RKO (cell line): ENCODE measurements at places on chromosomes 3 and 15.

DNA sequence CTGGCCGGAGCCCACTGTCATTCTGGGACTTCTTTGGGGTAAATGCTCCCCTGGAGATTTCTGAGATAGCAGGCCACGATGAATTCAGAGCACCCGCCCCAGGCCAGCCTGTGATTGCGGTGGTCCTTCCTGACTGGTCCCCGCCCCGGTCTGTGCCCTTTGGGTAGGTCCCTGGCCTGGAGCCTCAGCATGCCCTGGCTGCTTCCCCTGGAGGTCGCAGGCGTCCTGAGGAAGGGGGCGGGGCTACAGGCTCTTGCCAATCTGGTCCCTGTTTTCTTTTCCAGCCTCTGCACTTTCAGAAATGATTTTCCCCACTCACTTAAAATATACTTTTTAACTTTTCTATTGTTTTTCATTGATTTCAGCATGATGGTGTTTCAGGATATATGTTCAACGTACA is 250.2 kb upstream of the ATP10A start:
- DNase-seq, result no peak

DNA sequence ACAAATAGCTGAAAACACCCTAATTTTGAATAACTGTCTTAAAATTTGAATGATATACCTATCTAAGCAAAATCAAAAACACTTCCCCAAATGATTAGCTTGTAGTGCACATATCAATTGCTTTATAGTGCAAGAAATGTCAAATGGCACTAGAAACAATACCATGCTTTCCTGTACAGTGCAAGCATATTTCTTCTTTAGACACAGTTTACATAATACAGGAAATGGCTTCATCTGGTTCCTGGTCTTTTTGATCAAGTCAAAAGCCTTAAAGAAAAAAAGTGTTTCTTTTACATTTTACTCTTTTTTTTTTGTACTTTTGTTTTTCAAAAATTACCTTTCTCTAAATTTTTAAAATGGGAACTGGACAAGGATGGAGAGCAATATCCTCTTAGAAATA is 352.1 kb downstream of the MECOM start:
- no peak for DNase-seq

DNA sequence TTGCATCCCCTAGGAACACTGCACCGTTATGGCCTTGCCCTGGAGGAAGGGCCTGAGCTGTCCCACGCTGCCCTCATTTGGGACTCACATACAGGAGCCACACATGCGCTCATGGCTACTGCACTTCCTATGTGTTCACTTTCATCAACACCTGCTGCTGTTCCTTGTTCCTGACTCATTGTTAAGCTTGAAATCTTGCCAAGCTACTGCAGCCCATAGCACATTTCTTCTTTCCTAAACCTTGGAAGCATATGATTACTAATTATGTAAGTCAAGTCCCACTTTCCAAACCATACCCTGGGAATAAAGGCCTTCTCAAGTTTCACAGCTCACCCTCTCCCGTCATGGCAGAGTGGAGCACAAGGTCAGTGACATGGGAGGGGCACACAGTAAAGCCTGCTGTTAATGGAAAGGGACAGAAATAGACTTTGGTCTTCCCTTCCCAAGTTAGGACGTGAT is 307.9 kb downstream of the CLSTN2 start:
- no peak for DNase-seq

DNA sequence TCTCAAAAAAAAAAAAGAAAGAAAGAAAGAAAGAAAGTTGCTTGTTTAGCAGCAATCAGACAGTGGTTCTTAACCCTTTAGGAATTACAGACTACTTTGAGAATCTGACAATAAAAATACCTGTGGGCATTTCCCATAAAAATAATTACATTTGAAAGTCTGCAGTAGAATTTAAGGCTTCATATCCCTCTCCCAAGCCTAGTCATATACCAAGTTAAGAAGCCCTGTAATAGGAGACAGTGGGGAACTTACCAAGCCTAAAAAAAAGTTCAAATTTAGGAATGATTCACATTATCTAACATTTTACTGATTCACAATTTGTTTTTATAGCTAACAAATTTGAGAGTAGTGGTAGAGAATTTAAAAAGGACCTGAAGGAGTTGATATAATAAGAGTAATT is 47.5 kb downstream of the LRRFIP2 start:
- DNase-seq, result no peak

DNA sequence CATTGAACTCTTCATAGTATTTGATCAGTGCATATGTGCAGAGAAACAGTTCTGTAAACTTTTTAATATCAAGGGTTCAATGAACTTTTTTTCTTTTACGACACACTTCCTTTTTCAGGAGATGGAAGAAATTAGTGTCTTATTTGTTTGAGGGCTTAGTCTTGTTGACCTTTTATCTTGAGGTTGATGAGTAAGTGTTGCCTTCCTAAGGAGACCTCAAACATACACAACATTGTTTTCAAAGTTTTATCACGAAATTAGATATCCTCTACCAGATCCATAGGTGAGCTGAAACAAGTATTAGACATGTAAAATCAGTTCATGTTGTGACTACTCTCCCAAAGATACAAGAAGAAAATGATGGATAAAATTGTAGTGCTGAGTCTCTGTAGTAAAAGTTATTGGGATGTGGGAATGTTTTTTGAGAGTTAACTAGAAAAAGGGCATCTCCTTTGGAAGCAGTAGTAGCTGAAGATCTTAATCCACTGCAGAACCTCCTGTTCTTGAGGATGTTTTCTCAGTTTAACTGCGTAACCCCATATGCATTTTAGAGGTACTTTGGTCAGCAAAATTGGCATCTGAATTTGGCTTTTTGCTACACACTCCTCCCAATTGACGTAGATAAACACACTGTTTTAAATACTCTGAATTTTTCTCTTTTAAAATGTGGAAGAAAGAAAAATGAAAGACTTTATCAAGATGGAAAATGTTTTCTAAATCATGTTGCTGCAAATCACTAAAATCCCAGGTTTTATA is 116.8 kb downstream of the GALK2 start:
- DNase-seq, result no peak

DNA sequence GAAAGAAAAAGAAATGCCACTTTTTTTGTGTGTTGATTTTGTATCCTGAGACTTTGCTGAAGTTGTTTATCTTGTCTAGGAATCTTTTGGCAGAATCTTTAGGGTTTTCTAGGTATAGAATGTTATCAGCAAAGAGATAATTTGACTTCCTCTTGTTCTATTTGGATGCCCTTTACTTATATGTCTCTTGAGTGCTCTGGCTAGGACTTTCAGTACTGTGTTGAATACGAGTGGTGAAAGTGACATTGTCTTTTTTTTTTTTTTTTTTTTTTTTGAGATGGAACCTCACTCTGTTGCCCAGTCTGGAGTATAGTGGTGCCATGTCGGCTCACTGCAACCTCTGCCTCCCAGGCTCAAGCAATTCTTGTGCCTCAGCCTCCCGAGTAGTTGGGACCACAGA is 64.7 kb upstream of the NPHP3 start:
- DNase-seq, result no peak

DNA sequence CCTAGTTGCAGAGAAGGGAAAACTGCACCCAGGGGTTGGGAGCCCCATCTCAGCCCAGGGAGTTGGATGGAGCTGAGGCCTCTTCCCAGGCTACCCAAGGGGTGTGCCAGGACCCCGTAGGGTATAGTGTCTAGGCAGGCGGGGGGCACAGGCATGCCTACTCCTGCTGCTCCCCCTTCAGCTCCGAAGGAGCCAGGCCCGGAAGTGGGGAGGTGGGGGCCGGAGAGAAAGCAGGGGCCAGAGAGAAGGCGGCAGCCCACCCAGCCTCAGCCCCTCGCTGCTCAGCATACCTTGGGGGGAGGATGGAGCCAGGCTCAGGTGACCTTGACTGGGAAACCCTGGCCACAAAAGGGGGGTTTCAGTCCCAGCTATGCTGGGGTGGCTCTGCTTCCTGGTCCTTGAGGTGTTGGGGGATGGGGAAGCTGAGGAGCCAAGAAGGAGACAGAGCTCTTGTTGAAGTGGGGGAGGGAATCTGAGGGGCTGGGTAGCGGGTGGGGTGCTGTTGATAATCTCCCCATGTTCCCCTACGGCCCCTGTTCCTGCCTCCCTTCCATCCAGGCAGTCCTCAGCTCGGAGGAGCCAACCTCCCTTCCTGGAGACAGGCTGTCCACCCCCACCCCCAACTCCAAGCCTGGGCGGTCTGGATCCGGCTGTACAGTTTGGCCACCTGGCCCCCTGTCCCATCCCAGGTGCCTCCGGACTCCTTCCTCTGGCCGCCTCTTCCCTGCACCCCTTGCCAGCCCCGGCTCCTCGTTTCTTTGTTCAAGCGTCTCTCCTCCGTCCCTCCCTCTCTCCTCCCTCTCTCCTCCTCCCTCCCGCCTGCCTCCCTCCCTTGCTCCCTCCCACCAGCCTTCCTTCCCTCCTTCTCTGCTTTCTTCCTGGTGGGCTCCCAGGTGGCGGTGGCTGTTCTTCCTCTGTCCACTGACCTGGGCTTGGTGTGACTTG is 1.7 kb downstream of the SEMA3F start:
- DNase-seq, result no peak

DNA sequence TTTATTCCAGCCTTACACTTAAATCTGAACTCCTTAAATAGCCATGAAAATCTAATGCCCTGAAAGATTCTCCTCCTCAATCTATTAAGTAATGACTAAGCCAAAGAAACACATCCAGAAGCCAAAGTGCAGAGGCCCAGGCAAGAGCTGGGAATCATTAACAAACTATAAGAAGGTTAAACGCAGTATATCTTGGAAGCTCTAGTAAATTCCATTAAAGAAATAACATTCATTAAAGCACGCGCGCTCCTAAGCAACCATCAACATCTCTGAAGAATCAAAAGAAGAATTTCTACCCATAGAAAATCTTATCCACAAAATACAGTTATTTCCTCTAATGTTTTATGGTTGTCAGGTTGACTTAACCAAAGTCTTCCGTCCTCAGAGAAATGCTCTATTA is 29.5 kb downstream of the MB21D2 start:
- no peak for DNase-seq

DNA sequence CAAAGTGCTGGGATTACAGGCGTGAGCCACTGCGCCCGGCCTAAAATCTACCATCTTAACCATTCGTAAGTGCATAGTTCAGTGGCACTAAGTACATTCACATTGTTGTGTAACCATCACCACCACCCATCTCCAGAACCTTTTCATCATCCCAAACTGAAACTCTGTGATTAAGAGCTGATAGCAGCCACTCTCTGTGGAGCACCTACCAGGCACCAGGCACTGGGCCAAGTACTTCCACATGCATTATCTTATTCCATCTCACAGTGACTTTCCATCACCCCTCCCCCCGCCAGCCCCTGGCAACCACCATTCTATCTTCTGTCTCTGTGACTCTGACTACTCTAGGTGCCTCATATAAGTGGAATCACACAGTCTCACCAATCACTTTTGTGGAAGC is 2.3 kb upstream of the INSYN1 start:
- no peak for DNase-seq

- no peak for DNase-seq
Observed at GRCh38 chr3:150926328-150926727, 21.1 kb upstream of the MINDY4B start.

DNA sequence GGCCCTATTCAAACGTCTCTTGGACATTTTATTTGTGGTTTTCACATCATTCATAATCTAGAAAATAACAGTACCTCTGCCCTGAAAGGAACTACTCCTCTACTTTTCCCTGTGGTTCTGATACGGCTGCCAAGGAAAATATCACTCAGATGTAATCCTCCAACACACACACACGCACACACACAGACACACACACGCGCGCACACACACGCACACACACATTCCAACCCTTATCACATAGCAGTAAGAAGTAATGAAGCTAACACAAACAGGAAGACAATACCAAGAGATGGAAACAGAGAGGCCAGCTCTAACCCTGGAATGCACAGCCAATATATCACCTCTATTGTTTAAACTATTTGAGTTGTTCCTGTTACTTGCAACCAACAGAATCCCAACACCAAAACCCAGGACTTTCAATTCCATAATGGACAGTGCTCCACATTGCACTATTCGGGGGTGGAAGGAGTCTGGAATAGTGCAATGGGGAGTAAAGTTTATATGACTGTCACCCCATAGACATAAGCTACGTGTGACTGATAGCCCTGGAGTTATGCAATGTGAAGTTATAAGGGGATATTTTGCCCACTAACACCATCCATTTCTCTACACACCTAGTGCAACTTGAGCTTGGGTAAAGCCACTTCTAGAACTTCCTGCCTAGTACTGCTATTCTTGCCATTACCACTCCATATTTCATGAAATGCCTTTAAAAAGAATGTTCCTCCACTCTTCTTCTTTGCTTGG is 71.3 kb upstream of the FNDC3B start:
- no peak for DNase-seq

DNA sequence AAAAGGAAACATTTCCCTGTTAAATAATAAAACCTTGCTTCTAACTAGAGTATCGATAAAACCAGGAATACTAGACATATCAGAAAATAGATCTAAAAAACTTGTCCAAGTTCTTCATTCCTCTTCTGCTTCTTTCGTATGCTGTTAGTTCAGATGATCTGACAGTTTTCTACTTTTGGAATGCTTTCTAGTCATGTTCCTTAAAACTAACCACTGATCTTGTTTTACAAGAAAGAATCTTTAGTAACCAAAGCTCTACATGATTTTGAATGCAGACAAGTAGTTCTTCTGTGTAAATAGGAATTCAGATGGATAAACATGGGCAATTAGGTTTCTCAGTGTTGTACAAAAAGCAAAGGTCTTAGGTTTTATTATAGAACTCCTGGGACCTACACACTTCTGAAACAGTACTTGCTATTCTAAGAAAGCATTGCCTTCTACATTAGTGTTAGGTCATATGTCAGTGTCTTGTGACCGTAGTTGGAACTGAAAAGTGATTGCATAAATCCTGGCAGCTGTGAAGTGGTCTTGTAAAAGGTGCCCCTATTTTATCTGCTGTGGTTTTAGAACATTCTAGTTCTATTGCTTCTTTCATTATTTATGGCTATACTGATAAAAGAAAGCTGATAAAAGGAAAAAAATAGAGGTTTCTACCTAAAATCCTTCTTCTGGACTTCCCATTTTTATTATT is 40.7 kb downstream of the SNRK start:
- no peak for DNase-seq

- DNase-seq, result no peak
Observed at GRCh38 chr15:41367418-41367817, 34.7 kb downstream of the NUSAP1 start.

DNA sequence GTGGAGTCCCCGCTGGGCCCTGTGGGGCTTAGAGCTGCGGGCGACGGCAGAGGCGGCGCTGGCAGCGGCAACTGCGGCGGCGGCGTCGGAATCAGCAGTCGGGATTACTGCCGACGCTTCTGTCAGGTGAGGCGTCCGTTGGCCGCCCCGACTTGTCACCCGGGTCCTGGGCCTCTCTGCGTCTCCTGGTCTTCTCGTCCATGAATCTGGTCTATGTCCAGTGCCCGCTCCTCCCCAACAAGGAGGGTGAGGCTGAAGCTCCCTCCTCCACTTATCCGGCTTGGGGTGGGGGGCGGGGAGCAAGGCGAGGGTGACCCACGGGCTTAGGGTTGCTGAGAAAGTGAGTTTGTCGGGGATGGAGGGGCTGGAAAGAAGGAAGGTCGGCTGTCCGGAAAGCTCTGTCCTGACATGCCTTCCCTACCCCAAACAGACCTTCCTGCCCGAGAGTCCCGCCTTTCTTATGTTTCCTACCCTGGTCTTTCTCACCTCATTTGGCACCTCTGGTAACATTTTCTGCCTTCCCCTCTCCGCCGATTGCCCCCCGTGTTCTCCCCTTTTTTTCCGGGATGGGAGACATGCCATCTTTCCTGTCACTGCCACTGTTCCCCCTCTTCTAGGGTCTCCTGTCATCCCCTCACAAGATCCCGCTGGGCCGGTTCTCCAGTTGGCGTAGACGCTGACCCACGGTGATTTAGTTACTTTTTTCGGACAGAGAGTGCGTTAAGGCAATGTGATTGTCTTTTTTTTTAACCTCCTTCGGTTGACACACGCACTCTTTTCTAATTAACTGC is 520 bp downstream of the ZNF654 start:
- peak; percentile 25 for DNase-seq
